Retina (tissue), 1 donor: ENCODE measurements at places on chromosomes 1 and 21.

DNA sequence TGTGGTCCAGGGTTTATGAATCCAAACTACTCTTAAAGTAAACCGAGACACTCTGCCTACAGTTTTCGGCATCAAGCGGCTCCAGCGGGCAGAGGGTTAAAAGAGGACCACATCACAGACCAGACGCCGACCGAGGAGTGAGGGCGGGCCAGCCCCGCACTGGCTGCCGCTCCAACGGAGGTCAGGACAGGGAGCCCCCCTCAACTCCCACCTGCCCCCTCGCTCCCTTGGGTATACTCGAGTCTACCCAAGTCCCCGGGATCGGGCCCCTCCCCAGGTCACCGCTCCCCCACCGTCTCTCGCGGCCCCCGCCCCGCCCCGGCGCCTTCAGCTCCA lies 312 bp downstream of the ARNT start:
- peak; percentile 77 for DNase-seq

DNA sequence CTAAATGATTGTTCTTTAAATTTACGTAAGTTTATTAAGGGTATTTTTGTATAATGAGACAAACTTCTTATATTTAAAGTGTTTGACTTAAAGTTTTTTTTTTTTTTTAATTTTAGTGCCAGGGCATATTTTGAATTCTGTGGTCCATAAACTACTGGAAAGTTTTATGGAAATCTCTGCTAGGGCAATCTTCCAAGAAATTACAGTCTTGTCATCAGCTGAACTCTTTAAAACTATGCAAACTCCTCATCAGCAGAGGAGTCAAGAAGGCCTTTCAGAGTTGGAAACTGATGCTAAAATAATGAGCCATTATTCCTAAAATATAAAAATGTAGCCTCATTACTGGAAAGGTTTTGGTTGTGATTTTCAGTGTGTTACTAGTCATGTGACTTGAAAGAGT lies 1201.9 kb downstream of the BRINP3 start:
- DNase-seq, result no peak

GRCh38 chr1:80966266-80966665 lies 834.5 kb upstream of the ADGRL2 start:
- DNase-seq, result no peak

DNA sequence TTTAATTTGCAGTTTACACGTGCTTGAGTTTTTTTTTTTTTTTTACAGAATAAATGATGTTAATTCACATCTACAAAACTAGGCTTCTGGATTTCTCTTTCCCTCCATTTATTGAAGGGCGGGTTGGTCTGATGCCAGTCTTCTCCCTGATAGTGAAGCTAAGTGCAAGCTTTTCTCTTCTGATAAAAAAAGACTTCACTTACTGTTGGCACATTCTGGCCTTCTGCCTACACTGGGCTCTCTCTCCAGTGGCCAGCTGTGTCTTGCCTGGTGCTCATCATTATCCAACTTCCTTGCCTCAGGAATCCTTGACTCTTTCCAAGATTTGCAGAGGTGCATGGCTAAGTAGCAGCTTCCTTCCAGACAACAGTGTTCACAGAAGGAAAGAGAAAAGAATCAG lies 7.6 kb upstream of the RAP1A start:
- DNase-seq, result no peak

DNA sequence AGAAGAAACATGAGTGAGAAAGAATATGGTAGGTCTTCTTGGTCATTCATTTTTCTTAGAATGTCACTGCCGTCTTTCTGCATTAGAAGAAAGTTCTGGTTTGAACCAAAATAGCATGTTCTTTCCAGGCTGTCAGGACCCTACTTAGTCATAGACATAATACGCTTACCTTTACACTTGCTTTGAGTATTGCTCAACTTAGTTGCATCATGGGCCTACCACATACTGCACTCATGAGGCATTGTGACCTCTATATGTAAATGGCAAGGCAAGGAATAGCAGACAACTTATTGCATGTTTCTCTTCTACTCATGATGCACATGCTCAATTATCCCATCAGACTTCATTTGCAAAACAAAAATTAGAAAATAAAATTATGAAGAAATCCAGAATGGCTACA lies 415.0 kb downstream of the HLX start:
- no peak for DNase-seq

- DNase-seq, result no peak
These were observed 15.5 kb upstream of the NMNAT2 start for GRCh38 chr1:183433703-183434102.

DNA sequence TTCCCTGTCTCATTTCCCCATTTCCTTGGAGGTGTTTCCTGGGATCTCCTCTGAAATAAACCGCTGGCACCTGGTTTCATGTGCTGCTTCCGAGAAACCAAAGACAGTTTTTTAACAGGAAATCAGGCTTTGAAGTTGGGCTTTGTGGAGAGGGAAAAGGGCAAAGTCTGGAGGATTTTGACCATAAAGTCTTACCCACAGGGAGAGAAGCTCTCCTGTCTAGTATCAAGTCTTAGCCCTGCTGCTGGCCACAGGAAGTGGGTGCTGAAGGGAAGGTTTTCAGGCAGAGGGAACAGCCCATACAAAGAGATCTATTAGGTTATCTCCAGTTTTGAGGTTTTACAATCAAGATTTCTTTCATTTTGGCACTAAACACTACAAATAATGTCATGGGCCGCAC lies 29.3 kb downstream of the SLC5A9 start:
- no peak for DNase-seq

DNA sequence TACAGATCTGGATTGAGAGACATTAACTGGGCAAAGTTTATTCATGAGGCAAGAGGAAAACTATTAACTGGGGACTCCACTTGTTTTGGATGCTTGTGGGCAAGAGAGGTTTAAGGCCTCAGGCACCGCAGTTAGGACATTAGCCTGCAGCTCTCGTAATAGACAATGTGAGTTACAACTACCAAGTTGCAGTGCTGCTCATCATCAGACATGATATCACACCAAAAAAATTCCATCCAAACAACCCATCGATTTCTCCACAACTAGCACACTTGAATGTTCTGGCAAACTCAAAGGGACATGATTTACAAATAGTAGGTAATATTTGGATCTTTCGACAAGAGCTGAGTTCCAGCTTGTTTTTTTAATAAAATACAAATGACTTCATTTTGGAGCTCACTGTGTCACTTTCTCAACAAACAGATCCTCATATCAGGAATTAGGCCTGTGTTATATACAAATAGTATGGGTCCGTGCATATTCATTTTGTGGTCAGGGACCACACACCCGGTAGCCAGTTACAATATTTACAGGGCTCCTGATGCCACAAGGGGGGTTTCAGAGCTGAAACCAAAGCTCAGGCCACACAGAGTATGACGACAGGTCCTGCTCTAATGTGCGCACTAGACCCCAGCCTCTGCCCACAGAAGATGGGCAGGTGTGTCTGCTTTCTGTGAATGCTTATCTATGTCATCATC lies 128.0 kb downstream of the TGFBR3 start:
- DNase-seq, result no peak

GRCh38 chr1:114206392-114206791 lies 52.7 kb upstream of the SYT6 start:
- DNase-seq, result no peak

GRCh38 chr1:243850202-243850451 lies at the start of gene AKT3:
TSS of gene AKT3 (minus strand) at chr1:243850243. CDS start at chr1:243843170, 7,073 bp downstream.
- DNase-seq, result no peak

- DNase-seq, result no peak
These were observed 11.9 kb downstream of the TRIM11 start for GRCh38 chr1:228394571-228395394.

- DNase-seq, result peak; percentile 78
These were observed 3.1 kb downstream of the AGO1 start for GRCh38 chr1:35885961-35886558.

DNA sequence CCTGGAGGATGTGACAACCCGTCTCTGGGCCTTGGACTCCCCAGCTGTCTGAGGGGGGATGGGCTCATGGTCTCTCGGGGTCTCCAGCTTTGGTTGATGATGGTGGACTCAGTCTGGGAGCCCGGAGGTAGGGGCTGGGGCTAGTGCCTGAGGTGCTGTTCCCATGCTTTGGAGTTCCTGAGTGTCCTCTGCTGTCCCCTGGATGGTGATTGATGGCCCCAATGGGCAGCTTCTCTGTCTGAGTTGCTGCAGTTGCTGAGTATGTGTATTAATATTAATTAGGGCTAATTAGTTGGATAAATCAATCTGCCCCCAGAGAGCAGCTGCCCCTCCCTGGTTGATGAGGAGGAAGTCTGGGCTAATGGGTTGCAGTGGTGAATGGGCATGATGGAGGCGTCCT lies 30.6 kb downstream of the FAAH start:
- DNase-seq, result no peak

DNA sequence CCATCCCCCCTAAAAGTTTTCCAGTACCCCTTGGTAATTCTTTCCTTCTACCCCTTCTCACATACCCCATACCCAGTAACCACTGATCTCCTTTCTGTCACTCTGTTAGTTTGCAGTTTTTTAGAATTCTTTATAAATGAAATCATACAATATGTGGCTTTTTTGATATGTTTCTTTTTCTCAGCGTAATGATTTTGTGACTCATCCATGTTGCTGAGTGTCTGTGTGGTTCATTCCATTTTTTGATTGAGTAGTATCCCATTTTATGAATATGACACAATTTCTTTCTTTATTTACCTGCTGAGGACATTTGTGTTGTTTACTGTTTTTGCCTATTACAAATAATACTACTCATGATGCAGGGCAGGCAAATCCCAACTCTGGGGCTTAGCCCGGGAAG lies 1605.3 kb downstream of the BRINP3 start:
- no peak for DNase-seq

GRCh38 chr1:206486995-206487788 lies 16.9 kb downstream of the IKBKE start:
- no peak for DNase-seq

- DNase-seq, result no peak
These were observed 103.7 kb upstream of the PRMT6 start for GRCh38 chr1:106952776-106953175.

DNA sequence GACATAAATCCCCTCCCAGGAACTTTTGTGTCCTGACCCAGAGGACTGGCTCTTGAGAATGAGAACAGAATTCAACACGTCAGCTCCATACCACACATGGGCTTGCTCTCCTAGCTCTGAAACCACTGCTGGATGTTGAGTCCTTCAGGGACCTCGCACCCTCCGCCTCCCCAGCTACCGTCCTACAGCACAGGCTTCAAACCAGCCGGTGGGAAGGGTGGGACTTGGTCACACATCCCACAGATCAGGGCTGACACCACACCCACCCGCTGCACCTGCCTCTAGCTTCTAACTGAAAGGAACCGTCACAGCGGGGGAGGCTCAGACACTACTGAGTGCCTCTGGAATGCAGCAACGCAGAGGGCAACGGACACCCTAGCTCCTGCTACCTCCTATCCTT lies 24.0 kb downstream of the MRAP start:
- DNase-seq, result no peak

DNA sequence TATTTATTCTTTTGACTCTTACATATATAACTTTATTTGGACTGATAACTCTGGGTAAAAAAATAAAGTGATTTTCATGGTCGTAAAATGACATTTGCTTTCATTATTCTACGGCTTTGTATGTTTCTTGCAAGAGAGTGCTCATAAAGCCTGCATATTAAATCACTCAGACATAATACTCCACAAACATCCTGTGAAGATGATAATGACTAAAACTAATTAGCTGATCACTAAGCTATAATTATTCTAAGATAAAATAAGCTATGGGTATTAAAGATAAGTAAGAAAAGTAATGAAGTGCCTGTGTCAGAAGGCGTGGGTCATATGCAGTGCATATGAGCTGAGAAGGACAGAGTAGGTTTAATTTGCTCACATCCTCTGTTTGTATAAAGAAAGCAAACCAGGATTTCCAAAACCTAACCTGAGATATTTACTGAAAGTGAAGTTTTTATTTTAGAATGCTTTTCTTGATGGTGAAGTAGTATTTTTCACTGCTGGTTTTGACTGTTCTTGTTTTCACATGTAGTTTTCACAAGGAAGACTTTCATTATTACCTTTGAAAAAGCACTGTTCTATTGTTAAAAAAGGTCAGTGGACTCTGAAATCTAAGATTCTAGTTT lies 278.8 kb downstream of the AMY1C start:
- DNase-seq, result no peak

- DNase-seq, result no peak
These were observed 16.4 kb downstream of the GATAD2B start for GRCh38 chr1:153906396-153906795.
